ENCODE measurements at places on chromosomes 3 and 15.

DNA sequence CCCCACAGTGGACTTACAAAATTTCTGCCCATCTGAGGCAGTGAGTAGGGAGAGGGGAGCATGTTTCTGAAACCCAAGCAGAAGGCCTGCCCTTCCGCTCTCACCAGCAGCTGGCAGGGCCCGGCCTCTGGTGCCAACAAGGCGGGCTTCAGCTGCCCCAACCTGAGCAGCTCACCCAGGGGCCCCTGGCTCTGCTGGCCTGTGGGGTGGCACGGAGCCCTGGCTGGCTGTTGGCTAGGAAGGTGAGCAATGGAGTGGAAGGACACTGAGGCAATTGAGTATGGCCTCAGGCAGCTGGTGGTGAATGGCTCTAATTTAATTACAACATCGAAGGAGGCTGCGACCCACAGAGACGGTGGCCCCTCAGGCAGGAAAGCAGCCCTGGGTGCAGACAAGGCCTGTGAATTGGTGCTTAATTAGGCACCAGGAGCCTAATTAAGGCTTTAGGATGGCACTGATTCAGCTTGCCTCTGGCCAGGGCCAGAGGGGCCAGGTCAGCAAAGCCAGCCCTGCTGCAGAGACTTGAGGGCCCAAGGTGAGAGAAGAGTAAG is 60.9 kb downstream of the ST8SIA2 start:
- DNase-seq: no peak

GRCh38 chr3:170494766-170495165 is 76.1 kb downstream of the CLDN11 start:
- no peak for DNase-seq

GRCh38 chr15:39267685-39268084 is 313.2 kb upstream of the THBS1 start:
- DNase-seq: no peak

GRCh38 chr15:56356616-56357015 is 8.6 kb upstream of the TEX9 start:
- DNase-seq: peak; percentile 35

- no peak for DNase-seq
Measured at GRCh38 chr3:129892486-129892856, 1.0 kb downstream of the TMCC1 start.

DNA sequence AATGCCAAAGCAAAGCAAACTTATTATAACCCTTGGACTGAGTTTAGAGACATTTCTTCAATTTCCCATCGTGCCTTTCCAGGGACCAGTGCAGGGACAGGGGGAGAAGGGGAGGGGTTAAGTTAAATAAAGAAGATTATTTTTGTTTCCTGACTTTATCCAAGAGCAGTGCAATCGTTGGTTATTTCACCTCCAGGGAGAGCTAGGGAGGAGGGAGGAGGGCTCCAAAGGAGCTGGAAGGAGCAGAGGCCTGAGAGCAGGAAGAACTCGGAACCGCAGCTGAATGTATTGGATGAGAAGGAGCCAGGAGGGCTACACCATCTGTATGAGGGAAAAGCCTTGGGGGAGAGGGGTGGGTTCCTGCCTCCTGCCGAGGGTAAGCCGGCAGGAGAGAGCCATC is 20.7 kb downstream of the HAPLN3 start:
- no peak for DNase-seq

DNA sequence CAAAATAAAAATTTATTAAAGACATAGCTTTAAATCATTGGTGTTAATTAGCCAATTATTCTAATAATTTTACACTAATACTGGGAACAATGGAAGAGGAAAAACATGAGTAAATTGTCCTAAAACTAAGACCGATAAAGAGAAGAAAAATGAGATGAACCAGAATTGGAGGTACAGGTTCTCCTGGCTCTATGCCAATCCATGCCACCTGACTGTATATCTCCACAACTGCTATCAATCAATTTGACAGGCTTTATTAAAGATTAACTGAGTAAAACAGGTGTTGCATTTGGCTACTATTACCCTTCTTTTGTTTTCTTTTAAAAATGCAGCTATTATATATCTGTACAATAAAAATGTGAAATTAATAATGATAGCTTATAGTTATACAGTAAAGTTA is 850.0 kb downstream of the CADM2 start:
- DNase-seq: no peak

- DNase-seq: peak; percentile 51
Measured at GRCh38 chr15:51726302-51727073, 11.0 kb downstream of the LYSMD2 start.

GRCh38 chr3:139634111-139634635 is 43.6 kb downstream of the NMNAT3 start:
- DNase-seq: no peak

- peak; percentile 29 for DNase-seq
Measured at GRCh38 chr3:172751175-172751704, 714 bp downstream of the ECT2 start.

DNA sequence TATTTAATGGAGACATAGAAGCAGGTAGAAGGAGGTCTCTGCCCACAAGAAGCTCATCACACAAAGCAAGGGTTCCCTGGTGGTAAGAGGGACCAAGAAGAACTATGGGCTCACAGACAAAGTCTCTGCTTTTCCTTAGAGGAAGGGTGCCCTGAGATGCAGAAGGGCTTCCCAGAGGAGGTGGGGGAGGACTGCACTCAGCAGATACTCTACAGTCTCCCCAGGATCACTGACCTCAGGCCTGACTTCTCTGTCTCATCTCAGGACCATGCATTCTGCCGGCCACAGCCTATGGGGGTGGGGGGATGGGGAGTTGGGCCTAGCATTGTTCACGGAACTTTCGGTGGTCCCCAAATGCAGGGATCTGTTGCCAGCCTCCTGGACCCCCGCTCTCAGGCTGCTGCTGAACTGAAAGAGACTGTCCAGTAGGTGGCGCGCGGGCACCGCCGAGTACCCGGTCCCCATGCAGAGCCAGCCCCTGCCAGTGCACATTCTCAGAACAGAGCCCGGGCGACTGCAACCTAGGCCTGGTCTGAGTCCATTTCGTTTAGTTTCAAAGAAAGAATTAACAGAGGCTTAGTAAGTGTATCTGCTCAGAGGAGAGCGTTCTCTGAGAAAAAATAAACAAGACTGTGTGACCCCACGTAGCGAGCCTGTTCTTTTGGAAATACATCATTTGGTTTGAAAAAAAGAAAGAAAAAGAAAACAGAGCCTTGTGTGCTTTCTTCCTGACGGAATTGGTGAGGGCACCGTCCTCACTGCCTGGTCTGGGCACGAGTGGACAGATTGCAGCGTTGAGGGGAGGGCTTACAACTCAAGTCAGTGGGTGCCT is 74.1 kb downstream of the LRTM1 start:
- DNase-seq: peak; percentile 64

- DNase-seq: no peak
Measured at GRCh38 chr3:191158247-191158646, 40.8 kb upstream of the OSTN start.

- no peak for DNase-seq
Measured at GRCh38 chr3:48938156-48938555, 19.5 kb downstream of the ARIH2 start.

DNA sequence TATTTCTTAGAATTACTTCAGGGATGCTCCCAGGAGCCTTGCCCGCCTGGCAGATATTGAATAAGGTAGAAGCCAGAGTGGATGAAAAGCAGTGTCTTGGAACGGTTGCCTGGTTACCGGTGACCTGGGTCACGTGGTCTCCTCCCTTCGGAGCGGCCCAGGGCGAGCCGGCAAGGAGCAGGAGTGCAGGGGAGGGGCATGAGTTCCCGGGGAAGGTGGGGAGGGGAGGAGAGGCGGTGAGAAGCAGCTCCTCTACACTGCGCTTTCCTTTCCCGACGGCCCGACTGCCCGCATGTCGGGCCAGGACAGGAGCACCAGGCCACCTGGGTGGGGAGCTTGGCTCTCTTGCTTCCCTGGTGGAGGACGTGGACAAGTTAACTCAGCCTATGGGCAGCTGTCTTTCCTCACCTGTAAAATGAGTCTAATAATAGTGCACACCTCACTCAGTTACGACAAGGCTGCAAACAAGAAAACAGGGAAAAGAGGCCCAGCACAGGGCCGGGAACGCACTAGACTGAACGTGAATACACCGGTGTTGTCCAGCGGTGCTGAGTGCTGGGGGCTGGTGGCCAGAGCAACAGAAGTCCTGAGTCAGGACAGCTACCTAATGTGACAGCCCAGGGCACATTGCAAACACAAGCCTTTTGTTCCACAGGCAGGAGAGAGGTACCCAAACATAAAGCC is 198.3 kb downstream of the ADAMTS9 start:
- DNase-seq: peak; percentile 18

- no peak for DNase-seq
Measured at GRCh38 chr3:10274601-10275000, 18.1 kb downstream of the GHRL start.

All from LoVo (cell line).